Neural progenitor cell (in vitro differentiated cells): ENCODE measurements at places on chromosomes 13 and 19.

- DNase-seq: no peak
These were observed 266.1 kb downstream of the TSHZ3 start for GRCh38 chr19:31083105-31083504.

GRCh38 chr13:78806457-78806856 is 147.5 kb upstream of the OBI1 start:
- DNase-seq: peak; percentile 21

GRCh38 chr13:94087100-94087499 is 392.4 kb downstream of the DCT start:
- no peak for DNase-seq

- DNase-seq: no peak
These were observed 21.9 kb downstream of the PLEKHJ1 start for GRCh38 chr19:2214251-2214650.

GRCh38 chr13:37868691-37869505 is 674 bp downstream of the TRPC4 start:
- DNase-seq: peak; percentile 71

DNA sequence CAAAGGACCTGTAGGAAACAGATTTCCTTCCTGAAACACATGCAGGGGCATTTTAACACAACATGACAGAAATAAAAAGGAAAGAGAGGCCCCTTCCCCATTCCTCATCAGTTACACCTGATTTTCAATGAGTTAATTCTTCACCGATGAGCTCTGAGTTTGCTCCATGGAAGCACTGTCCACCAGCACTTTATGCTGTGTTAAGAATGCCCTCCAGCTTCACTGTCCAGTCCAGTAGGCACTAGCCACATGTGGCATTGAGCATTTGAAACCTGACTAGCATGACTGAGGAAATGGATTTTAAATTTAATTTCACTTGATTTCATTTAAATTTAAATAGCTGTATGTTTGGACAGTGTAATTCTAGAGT is 217.2 kb upstream of the SLC10A2 start:
- DNase-seq: no peak

DNA sequence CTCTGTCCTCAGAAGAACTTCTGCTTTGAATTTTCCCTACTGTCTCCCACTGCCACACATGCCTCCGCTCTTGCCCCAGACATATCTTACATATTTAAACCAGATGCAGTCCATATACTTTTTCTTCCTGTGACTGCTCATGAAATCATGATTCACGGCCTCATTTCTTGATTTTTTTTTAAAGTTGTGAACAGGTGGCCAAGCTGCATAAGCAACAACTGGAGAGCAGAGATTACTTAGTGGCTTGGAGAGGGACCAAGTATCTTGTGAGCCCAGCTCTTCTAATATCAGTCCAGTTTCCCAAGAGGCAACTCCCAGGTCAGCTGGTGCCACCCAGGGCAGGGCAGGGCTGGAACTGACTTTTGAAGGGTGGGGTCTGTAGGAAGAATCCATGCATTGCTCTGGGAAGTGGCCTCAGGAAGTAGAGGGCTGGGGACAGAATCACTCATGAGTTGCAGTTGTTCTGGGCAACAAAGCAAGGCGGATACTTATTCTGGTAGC is 152.4 kb downstream of the LMO7 start:
- no peak for DNase-seq

- no peak for DNase-seq
These were observed 497.3 kb downstream of the KLF5 start for GRCh38 chr13:73556128-73556527.

DNA sequence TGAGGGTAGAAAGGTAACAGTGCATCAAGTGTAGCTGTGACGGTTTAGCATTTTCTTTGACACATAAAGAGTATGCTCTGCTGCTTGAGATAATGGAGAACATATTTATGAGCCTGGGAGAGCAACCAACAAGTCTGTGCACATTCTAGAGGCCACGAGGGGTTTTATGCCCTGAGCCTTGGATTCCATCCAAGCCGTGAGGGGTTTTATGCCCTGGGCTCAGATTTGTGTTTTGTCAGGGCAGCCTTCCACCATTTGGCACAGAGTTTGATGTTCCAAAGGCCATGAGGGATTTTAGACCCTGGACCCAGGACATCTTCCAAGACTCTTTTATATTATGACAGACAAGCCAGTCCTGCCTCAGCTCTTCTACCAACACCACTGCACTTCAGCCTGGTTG is 106.4 kb downstream of the ZNF486 start:
- no peak for DNase-seq

DNA sequence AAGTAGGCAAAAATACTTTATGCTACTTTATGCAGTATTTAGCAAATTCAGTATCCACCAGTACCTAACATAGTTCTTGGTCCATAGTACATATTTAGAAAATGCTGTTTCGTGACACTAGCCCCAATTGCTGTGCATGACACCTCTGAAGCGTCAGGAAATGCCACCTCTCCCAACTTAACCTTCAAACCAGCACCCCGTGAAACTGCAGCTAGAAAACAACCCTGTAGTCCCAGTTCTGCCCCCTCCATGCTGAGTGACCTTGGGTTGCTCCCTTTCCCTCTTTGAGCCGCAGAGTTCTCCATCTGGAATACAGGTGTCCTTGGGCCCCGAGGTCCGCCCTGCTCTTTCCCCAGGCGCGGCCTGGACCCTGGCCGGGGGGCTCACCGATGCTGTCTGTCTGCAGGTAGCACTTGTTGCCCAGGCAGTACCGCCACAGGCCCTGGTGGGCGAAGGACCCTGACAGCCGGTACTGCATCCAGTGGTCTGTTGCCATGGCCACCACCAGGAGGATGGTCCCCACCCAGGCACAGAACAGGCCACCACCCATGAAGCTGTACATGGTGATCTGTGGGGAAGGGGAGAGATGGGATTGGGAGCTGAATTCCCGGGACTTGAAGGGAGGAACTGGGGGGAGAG is 773 bp downstream of the LIM2 start:
- DNase-seq: no peak

GRCh38 chr19:34306213-34306661 is 51.9 kb downstream of the GARRE1 start:
- DNase-seq: no peak

- peak; percentile 66 for DNase-seq
These were observed 8.7 kb downstream of the BCL3 start for GRCh38 chr19:44757057-44757734.

DNA sequence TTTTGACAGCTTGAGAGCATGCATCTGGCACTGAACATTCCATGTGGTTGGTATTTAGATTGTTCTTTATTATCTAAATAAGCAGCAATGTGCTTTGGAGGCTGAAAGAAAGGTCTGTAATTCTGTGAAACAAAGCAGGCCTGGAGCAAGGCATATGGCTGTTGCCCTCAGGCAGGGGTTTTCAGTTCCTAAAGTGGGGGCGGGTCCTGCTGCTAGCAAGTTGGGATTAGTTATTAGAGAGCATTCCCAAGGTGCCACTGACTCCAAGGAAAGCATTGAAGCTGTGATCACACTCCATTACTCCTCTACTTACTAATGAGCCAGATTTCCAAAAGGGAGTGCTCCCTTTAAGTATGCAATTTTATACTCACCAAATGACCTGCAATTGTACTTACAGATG is 432.2 kb downstream of the OLFM4 start:
- peak; percentile 53 for DNase-seq
